ENCODE measurements at places on chromosomes 6 and 20.
A peak's percentile ranks its signal among the peaks of the same experiment; 100 is the strongest.

GRCh38 chr20:36893801-36894200 lies 17.9 kb downstream of the TLDC2 start:
- no peak for DNase-seq

DNA sequence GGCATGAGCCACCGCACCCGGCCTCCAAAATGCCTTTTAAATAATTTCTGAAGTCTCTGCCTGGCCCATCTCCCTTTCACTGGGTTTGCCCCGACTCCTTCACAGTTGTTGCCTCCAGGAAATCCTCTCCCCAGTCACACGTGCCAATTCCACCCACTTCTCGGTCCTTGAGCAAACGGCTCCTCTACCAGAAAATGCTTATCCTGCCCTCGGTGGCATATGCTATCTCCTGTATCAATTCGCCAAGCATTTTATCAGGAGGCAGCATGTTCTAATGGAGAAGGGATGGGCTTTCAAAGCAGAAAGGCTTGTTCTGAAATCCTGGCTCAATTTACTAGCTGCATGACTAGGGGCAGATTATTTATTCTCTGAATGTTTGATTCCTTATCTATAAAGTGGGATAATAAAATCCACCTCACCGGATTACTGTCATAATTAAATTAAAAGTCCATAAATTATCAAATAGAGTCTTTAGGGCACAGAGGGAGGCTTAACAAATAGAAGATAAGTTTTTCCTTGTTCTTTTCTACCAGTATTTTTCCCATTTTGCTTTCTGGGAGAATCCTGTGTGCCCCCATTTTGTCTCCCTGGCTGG lies 66.3 kb downstream of the PPP1R3G start:
- no peak for DNase-seq

DNA sequence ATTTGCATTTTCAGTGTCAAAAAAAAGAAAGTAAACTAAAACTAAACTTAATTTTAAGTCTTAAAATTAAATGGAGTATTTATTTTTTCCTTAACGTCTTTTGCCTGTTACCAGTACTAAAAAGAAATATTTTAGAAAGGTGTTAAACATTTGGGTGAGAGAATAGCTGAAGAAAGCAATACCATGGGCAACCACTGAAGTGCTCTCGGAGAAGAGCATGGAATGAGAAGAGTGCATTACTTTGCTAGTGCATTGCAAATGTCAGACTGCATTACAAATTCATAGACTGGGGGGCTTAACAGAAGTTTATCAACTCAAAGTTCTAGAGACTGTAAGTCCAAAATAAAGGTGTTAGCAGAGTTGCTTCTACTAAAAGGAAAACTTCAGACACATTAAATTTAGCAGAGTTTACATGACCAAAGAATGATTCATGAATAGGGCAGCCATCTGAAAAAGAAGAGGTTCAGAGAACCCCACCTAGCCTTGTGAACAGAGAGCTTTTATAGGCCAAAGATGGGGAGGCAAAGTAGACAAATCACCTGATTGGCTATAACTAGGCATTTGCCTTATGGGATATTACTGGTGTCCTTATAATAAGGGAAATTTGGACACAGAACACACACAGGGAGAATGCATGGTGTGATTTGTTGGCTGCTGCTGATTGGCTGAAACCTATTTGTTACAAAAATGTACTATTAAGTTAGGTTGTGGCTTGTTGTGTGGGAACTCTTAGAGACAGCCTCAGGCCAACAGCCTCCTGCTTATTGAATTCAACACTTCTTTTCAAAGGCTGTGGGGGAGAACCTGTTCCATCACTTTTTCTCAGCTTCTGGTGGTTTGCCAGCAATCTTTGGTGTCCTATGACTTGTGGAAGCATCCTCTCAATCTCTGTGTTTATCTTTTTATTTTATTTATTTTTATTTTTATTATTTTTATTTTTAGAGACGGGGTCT lies 106.7 kb upstream of the RREB1 start:
- DNase-seq, result no peak

GRCh38 chr20:2946988-2947961 lies 74.0 kb downstream of the PTPRA start:
- DNase-seq, result no peak

GRCh38 chr6:35079311-35080000 lies 61.7 kb downstream of the TCP11 start:
- no peak for DNase-seq

- no peak for DNase-seq
Observed at GRCh38 chr6:169269180-169270076, 15.8 kb upstream of the THBS2 start.

DNA sequence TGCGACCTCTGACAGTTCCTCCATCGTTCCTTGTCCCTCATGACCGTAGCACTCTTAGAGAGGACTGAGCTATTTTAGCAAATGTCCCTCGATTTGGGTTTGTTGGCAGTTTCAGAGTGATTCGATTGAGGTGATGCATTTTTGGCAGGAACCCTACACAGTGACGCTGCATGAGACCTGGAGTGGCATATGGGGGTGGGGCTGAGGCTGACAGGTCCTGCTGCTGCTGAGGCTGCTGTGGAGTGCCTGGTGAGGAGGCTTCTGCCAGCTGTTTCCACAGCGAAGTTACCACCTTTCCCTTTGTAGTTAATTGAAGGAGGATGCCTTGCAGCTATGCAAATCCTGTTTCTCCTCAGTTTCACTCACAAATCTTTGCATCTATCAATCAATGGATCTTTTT lies 19.8 kb downstream of the PXDC1 start:
- DNase-seq, result no peak

GRCh38 chr20:24492031-24492607 lies 22.7 kb downstream of the SYNDIG1 start:
- DNase-seq, result no peak

GRCh38 chr6:7216941-7217621 lies 95.9 kb downstream of the SSR1 start:
- no peak for DNase-seq

DNA sequence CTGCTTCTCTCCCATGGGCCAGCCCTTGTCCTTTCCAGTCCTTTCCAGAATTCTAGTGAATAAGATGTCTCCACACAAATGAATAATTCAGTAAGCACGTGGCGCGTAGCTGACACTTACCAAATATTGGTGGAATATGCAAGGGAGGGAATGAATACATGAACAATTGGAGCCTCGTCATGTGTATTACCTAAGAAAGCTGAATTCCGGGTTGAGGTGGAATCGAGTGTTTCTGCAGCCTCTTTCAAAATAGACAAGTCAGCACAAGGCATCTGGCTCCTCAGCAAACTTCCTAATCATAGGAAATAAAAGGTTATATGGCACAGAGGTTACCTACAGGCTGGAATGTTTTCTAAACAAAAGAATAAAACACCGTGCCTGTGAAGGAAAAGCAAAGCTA lies 47.0 kb upstream of the NT5E start:
- DNase-seq, result no peak

GRCh38 chr20:13205425-13205824 lies 15.6 kb upstream of the ISM1 start:
- DNase-seq, result no peak

GRCh38 chr6:24357336-24358218 lies at the start of gene DCDC2:
Gene DCDC2, minus strand, starts transcription at chr6:24358059. Its CDS starts 309 bp downstream, at chr6:24357750.
- DNase-seq, result peak; percentile 62

DNA sequence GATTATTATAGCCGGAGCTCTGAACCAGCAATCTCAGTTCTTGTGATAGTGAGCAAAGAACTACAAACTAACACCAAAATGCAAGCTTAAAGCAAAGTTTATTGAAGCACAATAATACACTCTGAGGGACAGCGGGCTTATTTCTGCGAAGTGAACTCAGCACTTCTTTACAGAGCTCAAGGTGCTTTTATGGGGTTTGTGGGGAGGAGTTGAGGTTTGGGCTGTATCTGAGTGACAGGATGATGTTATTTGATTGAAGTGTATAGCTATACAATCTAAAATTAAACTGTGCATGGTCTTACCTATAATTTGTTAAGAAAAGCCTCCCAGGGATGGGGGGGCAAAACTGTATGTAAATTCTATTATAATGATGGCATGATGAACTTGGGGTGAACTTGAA lies 1.0 kb upstream of the HFE start:
- DNase-seq, result no peak

DNA sequence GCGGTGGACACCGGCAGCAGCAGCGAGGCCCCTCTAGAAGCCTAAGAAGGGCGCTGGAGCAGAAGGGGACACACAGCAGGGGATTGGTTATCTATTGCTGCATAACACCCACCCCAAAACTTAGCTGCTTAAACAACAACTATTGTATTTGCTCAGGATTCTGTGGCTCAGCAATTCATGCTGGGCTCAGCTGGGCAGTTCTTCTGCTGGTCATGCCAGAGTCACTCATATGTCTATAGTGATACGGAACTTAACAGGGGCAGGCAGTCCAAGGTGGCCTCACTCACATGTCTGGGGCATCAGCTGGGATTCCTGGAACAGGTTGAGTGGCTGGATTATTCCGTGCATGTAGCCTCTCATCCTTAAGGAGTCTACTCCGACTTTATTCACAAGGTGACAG lies 17.6 kb upstream of the PPP1R16B start:
- no peak for DNase-seq

DNA sequence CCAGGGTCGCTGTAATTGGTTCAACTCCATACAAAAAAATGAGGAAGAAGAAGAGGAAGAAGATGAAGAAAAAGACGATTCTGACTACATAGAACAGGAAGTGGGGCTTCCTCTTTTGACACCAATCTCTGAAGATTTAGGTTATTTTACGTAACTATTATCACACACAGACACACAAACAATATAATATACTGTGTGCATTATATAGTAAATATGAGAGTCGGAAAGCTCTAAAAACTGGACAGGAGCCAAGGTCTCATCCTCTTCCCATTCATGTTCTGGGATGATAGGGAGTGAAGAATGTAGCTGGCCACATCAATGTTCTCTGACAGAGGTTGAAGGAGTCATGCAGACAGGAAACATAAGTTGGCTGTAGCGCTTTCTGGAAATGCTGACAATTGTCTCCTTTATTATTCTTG lies 13.3 kb downstream of the RSPH4A start:
- no peak for DNase-seq

GRCh38 chr6:13733178-13733887 lies 21.7 kb upstream of the RANBP9 start:
- DNase-seq, result no peak

DNA sequence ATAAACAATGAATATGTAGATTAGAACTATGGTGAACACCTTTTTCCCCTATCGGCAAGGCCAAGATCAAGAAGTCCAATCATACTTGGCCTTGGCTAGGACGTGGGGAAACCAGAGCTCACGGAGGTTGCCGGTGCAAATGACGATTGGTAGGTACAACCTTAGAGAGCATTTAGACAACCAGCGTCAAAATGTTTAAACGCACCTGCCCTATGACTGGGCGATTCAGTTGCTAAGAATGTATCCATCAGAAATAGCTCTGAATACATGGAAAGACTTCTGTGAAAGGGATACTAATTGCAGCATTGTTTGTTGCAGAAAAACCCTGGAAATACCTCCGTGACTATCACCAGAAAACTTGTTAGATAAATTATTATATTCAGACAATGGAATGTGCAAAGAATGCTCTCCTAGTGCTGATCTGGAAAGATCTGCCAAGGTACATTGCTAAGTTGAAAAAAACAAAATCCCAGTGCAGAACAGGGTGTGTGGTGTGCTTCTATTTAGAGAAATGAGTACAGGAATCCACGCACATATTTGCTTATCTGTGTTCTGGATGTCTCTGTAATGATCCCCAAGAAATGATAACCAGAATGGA lies 48.0 kb upstream of the PTPN1 start:
- DNase-seq, result no peak

DNA sequence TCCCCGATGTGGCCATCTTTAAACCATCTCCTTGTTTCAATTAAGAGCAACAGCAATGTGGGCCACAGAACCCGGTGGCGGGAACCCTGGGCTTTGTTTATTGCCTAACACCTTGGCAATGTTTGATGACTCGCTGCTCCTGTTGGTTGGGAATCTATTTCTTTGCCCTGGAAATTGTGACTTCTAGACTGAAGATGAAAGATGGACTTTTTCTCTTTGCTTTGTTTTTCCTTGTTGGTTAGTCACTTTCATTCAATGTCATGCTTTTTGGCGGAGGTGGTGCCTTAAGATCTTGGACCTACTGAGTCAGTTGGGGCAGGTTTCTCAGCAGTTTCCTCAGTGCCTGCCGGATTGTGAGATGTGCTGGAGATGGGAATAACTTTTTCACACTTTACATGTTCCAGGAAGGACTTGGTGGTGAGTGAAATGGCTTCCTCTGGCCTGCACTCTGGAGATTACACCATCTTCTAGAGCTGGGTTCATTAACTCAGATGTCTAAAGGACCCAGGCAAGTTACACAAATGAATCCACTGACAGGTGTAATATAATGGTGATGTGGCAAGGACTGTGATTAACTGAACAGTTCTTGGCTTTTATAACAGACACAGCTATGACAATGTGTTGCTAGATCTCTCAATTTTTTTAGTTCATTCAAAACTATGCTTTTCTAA lies 56.3 kb downstream of the TSHZ2 start:
- DNase-seq, result no peak

DNA sequence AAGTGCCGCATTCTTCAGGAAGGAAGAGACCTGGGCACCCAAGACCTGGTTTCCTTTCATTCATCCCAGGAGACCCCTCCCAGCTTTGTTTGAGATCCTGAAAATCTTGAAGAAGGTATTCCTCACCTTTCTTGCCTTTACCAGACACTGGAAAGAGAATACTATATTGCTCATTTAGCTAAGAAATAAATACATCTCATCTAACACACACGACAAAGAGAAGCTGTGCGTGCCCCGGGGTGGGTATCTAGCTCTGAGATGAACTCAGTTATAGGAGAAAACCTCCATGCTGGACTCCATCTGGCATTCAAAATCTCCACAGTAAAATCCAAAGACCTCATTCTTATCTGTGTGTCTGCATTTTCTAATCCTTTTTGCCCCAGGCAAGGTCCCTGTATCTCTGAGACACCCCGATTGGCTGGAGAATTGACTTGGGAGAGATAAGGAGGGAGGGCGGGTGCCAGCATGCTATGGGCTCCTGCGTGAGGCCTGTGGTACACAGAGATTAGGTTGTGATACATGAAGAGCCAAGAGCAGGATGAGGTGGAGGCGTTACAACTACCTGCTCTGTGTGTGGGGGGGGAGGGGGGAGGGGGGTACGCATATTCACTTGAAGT lies 4.8 kb downstream of the MUC21 start:
- no peak for DNase-seq

DNA sequence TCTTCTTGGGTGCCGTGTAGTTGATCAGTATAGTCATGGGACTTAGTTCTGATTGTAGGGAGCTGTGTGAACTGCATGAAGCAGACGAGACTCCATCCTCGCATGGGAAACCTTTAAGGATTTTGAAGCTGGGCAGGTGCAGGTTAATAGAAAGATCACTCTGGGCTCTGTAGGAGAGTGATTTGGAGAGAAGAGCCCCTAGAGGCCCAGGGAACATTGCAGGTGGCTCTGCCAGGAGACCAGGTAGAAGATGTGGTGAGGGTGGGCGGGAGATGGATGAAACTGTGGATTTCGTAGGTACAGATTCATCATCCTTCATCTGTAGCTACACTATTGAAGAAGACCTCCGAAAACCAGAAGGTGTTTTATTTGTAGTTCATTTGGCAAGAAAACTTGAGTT lies 53.3 kb downstream of the UTRN start:
- DNase-seq, result no peak

DNA sequence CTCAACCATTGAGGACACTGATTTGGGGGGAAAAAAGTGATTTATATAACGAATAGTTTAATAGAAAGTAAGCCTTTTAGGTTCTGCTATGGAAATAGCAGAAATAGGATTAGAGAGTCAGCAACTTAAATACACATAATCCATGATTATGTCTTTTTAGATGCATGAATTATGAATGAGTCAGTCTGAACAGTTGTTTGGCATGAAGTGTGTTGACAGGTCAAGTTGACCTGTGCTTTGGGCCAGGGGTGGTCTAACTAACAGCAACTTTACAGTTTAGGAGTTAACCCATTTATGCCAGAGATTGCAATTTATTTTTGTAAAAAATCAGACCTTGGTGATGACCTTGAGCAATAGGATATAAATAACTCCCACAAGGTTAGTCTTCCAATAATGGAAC lies 191.3 kb downstream of the MTFR2 start:
- DNase-seq, result no peak
